ENCODE measurements at places on chromosomes 5 and 9.

DNA sequence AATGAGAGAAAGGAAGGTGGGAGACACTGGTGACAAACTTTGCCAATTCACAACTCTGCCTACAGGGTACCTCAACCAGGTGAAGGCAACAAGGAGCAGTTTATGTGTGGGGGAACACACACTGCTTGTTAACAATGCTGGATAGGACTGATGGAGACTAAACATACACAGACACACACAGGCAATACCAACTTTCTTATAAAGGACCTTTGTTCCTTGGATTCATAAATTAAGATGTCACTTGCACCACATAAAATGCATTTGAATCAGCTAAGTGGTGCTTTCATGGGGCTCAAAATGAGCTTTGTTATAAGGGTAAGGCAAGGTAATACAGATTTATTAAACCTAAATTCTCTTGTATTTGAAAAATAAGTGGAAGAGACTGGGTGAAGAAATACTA is 4.0 kb downstream of the TSTD2 start:
- no peak for DNase-seq

GRCh38 chr5:172731680-172732074 is 39.3 kb downstream of the DUSP1 start:
- DNase-seq, result no peak

DNA sequence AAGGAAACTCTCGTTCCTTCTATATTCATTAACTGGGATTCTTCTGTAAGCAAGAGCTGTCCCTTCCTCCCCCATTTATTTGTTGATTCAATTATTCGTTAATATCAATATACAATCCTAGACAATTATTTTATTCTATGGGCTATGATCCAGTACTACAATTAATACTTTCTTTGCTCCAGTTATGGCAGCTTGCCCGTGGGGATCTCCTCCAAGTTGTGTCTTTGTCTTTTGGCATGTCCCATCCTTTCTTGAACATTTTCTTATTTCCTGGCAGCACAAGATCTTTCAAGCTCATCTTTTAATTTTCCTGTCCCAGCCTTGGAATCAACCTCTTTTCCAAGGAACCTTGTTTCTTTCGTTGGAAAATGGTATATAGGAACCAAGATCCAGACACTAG is 249.3 kb downstream of the GAS1 start:
- no peak for DNase-seq

- no peak for DNase-seq
These were observed 58.7 kb upstream of the ERBIN start for GRCh38 chr5:65867542-65868195.

- peak; percentile 63 for DNase-seq
These were observed 78.4 kb upstream of the ITGA1 start for GRCh38 chr5:52709167-52709925.

- no peak for DNase-seq
These were observed 92.3 kb downstream of the FANCC start for GRCh38 chr9:95225076-95225725.

DNA sequence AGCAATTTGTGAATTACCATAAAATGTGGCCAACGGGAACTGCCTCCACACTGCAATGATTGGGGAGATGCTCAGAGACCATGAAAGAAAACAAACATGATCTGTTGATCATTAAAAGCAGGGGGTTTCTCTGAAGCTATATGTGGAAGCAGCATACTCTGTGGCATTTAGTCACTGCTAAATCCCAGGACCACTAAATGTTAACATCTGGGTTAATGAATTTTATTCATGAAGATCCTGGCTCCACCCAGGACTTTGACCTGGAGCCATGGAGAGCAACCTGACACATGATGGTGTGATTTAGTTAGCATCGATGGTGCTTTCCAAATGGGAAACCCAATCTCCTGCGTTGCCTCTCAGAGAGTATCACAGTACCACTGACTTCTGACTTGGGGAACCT is 497.8 kb downstream of the AGTPBP1 start:
- DNase-seq, result no peak

GRCh38 chr5:18507114-18507513 is 872.9 kb downstream of the TAF11L14 start:
- DNase-seq, result no peak

- DNase-seq, result no peak
These were observed 732.3 kb upstream of the DMAC1 start for GRCh38 chr9:8531826-8532415.
